ENCODE measurements at places on chromosomes 2 and 18.

DNA sequence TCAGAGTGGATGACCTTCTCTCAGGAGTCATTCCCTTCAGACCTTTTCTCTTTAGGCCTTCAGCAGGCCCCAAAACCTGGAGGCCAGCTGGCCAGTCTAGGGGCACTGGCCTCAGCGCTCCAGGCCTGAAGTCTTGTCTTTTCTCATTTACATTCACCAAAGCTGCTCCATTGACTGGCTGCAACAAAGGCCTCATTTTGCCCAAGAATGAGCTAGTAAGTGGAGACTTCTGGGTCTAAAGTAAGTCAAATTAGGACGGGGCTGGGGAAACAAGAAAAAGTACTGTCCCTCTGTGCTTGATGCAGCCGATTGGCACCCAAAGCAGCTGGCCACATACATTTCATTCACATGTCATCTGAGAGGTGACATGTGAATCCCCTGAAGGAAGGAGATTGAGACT, 83.8 kb upstream of the RIOK3 start:
- no peak for DNase-seq

GRCh38 chr18:57798713-57799373, 4.3 kb downstream of the ATP8B1 start:
- no peak for DNase-seq

GRCh38 chr2:94939349-94939748, 68.1 kb downstream of the TEKT4 start:
- no peak for DNase-seq

DNA sequence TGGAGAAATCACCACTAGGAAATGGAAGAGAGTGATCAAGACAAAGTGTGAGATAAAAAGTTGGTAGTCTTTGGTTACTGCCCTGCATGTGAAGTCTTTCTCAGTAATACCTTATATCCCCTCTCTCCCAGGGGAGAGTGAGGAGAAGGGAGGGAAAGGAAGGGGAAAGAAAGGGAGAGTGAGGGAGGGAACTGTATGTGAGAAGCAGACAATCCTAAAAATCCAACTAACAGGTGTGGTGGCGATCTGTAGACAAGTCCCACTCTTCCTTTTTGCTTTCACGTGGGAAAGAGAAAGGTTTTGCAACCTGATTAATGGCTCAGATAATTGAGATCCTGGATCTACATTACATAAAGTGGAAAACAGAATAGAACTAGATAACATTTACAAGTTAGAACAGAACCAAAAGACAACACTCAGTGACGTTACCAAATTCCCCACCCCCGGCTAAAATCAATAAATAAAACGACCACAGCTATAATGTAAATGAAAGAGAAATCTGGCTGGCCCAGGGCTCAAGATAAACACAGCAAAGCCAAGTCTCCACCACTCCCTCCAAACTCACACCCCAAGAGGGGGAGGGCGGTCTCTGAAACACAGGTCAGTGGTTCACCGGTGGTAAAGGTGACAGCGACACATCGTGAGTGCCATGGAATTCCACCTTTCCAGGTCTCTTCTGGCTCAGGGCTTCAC, 10.0 kb upstream of the APCDD1 start:
- DNase-seq, result no peak

DNA sequence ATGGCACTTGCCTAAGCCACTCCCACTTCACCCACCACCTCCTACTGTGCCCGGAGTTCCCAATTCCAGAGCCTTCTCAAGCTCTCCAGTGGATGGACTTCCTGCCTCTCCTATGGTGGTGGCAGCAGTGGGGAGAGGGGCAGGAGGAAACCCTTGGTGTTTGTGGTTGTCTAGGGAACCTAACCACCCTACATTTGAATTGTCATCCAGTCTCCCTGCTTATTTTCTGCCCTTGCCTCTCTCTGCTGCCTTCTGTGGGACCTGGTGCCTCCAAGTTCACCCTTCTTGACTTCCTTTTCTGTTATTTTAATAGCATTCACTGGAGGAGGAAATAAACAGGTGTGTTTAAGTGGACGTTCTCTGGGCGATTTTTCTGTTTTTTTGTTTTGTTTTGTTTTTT, 50.0 kb upstream of the HPCAL1 start:
- no peak for DNase-seq

DNA sequence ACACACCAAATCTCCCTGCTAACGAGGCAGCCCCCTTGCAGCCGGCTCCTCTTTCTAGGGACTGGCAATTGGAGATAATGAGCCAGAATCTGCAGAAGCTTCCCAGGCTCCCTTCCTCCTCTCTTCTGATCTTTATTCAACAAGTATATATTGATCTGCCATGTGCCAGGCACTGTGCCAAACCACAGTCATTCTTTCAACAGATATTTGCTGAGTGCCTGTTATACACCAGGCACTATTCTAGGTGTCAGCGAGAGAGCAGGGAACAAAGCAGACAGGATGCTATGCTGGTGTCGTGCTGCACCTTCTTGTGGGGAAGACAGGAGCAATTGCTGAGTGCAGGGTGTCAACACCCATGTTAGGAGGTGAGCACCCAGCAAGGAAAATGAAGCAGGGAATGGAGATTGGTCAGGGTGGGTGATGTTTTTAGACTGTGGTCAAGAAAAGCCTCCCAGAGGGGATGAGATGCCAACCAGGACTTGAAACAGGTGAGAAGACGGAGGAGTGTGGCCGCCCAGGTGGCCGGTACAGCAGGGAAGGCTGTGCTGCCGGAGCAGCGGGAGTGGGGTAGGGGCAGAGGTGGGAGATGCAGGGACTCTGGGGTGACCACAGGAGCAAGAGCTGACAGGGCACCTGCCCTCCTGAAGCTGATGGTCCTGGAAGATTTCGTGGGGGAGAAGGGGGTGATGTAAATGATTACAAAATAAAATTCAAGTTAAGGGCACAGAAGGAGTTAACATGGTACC, 307.6 kb upstream of the RAB12 start:
- DNase-seq, result no peak

DNA sequence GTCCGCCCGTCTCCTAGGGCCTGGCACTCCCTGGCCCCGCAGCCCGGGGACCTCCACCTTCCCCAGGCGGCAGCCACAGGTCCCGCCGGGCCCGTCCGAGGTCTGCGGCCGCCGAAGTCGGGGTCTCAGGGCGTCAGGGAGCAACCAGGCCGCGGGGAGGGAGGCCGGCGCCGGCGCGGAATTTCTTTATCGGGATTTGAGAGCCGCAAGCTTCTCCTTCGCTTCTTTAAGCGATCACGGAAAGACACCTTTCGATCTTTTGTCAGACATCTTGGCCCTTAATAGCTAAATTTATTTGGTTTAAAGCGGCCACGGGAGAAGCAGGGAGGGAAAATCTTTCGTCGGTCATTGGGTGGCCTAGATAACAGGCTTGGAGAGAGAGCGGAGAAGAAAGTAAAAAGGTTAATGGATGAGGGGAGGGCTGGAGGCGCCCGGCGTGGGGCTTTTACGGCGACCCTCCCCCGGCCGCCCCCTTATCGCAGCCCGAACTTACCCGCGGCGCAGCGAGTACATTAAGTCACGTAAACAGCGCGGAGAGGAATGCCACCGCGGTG, 4.3 kb upstream of the GATA6 start:
- DNase-seq, result no peak

GRCh38 chr2:202193881-202194353, 44.5 kb downstream of the SUMO1 start:
- no peak for DNase-seq
